ENCODE measurements at places on chromosomes 7 and 10.

DNA sequence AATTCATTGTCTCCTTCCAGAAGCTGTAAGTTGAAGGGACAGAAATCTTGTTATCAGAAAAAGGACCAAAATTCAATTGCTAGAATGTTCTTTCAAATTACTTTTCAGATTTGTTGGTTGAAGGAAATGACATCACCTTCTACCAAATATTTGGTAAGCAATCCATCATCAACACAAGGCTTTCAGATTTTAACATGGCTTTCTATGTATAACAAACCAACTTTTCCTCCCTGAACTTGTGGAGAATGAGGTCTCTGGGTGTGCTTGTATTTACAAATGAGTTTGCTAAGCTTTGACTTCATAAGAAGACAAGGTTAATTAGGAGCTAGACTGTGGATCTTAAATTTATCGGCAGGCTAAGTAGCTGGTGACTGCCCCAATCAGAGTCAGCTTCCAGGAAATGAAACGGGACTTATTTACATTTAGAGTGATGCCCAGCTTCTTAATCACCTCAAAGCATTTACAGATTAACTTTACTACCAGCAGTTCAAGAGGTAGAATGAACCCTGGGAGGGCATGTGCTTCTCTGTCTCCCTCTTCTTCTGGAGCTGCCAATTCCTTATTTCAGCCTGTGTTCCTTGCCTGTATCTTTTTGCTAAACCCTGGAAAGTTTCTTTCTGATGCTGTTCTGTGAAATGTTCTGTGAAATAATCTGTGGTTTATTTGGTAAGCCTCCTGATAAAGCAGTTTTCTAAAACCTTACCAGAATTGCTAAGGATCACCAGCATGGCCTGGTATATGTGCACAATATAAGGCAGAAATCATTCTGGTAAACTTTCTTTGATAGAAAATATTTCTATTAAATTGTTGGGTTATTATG lies 248.8 kb upstream of the FZD8 start:
- no peak for DNase-seq

GRCh38 chr10:131775433-131775832 lies 125.4 kb upstream of the PPP2R2D start:
- no peak for DNase-seq

- DNase-seq, result no peak
Observed at GRCh38 chr7:115881476-115881875, 149.1 kb downstream of the TFEC start.

DNA sequence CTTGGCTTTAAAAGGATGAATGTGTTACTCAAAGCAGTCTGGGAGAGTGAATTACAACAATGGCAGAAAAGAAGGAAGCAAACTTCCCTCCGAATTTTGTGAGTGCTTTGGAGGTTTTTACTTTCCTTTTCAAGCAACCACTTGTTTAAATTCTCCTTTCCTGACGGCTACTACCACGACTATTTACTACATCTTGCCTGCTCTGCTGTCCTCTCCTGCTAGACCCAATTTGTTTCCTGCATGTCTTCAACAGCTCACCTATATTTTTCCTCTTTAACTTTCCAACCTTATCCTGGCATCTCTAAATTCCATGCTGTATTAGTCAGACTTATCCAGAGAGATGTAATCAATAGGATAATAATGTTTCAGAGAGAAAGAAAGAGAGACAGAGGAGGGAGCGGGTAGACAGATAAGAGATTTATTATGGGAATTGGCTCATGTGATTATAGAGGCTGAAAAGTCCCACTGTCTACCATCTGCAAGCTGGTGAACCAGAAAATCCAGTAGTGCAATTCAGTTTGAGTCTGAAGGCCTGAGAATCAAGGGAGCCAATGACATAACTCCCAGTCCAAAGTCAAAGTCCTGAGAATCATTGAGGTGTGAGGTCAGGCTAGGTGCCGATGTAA lies 42.8 kb upstream of the SLC13A1 start:
- peak; percentile 18 for DNase-seq

- DNase-seq, result no peak
Observed at GRCh38 chr7:70712942-70713341, 419.0 kb upstream of the GALNT17 start.

DNA sequence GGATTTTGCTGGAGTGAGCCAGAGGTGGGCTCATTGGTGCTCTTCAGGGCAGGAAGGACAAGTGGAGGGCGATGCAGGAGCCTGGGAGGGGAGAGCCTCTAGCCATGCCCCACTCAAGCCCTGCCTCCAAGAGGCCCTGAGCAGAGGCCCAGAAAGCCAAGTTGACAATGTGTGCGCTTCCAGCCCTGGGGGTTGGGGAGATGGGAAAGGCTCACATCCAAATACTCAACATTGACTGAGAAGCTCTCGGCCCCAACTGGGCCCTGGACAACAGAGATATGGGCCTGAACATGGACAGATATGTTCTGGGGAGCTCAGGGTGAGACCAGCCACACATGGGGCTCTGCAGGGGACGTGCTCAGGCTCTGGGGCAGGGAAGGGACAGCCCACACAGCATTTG lies 39.0 kb downstream of the FRMPD2 start:
- DNase-seq, result no peak

DNA sequence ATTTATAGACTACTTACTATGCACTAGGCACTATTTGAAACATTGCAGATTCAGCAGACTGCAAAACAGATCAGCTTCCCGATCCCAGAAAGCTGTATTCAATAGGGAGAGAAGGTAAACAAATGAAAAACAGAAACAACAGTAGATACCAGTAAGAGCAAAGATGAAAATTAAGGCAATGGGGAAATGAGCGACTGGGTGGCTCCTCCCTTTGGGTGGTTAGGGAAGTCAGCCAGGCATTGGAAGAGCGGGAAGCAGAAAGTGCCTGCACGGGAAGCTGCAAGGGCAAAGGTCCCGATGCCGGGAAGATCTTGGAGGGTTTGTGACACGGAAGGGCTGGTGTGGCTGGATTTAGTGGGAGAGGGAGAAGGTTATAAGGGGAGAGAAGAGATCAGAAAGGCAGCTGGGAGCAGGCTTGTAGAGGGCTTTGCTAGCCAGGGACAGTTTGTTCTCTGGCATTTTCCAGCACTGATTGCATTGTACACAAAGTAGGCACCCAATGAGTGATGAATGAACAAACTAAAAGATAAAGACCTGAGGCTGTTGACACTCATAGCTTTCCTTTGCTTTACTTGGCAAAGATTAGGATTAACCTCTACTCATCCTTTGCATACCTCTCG lies 67.8 kb downstream of the NAMPT start:
- no peak for DNase-seq

DNA sequence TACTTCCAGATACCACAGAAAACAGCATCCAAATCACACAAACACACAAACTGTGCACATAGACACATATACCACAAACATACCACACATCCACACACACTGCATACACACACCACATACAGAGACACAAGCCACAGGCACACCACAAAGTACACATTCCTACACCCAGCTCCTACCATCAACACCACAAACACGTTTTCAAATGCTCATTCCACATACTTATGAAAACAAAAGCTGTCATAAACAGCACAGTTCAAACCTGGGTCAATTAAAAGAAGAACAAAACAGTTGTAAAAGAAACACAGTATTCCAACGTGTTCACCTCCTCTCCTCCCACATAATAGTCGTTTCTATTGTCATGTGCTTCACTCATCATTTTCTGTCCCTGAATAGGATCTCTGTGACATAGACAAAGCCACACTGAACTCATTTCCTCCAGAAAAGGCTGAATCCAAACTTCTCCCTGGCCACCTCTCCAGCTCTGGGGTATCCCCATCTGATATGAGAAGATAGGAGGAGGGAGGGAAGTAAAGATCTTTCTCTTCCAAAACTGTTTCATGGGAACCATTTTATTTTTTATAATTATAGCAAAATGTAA lies 89.2 kb downstream of the CXCL12 start:
- no peak for DNase-seq
